GM12865 (cell line): ENCODE measurements at places on chromosomes 1 and 21.

DNA sequence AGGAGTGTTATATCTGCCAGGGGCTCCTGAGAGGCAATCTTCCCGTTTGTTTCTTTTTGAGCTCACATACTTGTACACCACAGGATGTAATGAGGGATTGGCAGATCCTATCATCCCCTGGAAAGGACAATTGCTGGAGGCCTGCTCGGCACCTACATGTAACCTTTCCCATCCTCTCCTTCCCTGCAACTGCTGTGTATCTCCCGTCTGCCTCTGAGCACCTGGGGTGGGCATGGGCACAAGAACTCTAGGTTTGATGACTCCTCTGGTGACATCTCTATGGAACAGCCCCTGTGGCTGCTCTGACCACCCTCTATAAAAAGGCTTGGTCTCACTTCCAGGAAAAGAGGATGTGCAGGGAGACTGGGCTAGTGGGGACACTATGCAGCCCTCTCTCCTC, 25.0 kb upstream of the SMIM12 start:
- DNase-seq: no peak

- DNase-seq: no peak
These were observed 55.0 kb upstream of the TRAPPC10 start for GRCh38 chr21:43957128-43957571.

DNA sequence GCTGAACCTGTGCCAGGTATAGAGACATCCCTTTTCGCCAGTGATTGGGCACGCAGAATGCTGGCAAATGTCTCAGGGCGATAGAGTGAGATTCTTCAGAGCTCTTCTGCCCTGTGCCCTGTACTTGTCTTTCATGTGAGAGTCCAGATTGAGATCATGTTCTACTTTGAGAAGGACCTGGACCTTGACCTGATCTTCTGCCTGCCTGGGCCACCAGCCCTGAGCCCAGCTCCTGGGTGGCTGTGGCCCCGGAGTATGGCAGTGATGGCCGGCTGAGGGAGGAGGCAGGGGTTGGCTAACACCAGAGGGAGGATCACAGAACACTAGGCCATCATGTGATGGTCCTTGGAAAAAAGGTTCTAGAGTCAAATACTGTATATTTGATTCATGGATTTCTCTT, 13.8 kb downstream of the STRIP1 start:
- DNase-seq: no peak

GRCh38 chr1:174204697-174205308, 45.5 kb downstream of the RABGAP1L start:
- peak; percentile 75 for DNase-seq

DNA sequence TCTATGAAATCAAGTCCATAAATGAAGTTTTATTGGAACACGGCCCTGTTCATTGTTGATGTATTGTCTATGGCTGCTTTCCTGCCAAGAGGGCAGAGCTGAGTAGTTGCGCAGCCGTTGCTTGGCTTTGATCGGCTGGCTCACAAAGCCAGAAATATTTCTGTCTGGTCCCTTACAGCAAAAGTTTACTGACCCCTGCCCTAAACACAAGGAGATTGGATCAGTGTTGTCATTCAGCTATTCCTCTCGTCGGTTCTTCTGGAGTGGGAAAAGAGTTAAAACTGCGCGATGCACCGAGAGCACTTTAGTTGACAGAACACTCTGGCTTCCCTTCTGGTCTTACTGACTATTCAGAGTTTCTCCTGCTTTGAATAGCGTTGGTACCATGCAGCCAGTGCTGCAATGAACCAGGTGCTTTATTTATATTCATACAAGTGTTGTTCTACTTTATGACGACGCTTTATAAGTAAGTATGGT, 868 bp downstream of the ZBTB40 start:
- DNase-seq: peak; percentile 19
